ENCODE measurements at places on chromosomes 3 and 15.

- no peak for DNase-seq
Measured at GRCh38 chr3:193774272-193774915, 181.4 kb downstream of the OPA1 start.

DNA sequence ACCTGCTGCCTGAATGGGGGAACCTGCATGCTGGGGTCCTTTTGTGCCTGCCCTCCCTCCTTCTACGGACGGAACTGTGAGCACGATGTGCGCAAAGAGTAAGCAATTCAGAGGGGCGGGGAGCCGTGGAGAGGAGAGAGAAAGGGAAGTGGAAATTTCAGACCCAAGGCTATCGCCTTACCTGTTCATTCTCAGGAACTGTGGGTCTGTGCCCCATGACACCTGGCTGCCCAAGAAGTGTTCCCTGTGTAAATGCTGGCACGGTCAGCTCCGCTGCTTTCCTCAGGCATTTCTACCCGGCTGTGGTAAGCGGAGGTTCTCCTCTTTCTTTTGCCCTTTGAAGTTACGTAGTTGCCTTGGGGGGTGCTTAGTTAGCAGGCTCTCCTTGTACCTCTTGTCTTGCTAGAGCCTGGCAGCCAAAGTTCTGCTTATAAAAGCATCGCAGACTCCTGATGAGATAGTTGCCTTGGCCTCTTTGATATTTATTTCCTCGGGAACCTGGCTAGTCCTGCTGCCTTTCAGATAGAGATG is 13.7 kb upstream of the LRRC2 start:
- no peak for DNase-seq

GRCh38 chr3:179318876-179319275 is 4.0 kb upstream of the ZNF639 start:
- no peak for DNase-seq

DNA sequence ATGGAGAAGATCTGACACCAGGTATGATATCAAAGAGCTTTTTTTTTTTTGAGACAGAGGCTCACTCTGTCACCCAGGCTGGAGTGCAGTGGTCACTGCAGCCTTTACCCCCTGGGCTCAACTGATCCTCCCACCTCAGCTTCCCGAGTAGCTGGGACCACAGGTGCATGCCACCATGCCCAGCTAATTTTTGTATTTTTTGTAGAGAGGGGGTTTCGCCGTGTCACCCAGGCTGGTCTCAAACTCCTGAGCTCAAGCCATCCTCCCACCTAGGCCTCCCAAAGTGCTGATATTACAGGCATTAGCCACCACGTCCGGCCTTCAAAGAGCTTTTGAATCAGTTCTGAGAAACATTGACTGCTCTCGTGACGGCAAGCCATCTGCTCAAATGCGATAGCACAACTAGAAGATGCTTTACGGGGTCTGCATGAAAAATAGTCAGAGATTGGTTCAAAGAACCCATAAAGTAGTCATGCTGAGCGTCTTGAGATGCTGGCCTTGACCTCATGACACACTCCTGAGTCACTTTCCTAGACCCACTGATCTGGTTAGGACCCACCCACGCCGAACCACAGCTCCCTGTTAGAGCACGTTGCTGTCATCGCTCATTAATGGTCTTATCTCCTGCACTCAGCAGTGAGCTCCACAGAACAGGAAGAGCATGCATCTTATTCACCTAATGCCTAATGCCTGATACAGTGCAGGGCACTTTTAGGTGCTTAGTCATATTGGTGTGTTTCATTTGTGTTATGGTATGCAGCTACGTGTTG is 57.0 kb upstream of the NR2F2 start:
- no peak for DNase-seq

DNA sequence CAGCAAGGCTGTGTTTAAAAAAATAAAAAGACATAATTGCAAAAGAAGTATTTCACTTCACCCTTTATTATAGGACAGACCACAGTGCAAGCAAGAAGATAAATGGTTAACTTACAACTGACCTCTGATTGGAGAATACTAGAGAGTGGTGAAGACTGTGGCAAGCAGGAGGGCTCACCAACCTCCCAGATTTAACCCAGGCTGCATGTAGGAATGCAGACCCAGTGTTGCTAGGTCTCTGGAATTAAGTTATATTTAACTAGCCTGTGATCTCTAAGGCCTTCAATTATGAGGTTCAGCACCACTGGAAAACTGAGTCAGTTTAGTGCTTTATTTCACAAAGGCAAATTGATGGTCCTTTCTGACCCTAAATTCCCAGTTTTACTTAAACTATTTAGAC is 436.6 kb downstream of the LPP start:
- no peak for DNase-seq

GRCh38 chr3:39281533-39281932 is 1.7 kb upstream of the CX3CR1 start:
- no peak for DNase-seq

DNA sequence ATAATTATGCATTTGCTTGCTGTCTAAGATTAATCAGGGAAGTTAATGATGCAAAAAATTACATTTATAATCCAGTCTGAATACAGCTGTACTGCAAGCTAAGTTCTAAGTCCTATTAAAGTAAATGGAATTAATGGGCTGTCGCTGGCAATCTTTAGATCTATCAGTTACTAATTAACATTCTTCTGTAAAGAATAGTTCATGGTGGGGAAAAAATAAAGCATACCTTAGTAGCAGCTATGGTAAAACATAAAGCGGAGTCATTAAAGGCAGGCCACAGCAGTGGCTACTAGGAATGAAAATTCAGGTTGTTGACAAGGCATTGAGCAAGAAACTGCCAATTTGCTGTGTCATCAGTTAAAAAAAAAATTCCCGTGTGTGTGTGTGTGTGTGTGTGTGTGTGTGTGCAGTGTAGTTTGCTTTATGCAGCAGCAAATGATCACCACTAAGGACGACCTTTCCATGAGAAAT is 129.8 kb downstream of the ZNF385D start:
- no peak for DNase-seq

- DNase-seq: peak; percentile 45
Measured at GRCh38 chr3:129567176-129567705, 24.3 kb downstream of the H1-8 start.

GRCh38 chr15:77738441-77739302 is 106.0 kb upstream of the LINGO1 start:
- peak; percentile 94 for DNase-seq

GRCh38 chr3:110900576-110900975 is 171.0 kb upstream of the NECTIN3 start:
- no peak for DNase-seq

GRCh38 chr3:100047455-100048141 is 66.7 kb downstream of the FILIP1L start:
- no peak for DNase-seq

DNA sequence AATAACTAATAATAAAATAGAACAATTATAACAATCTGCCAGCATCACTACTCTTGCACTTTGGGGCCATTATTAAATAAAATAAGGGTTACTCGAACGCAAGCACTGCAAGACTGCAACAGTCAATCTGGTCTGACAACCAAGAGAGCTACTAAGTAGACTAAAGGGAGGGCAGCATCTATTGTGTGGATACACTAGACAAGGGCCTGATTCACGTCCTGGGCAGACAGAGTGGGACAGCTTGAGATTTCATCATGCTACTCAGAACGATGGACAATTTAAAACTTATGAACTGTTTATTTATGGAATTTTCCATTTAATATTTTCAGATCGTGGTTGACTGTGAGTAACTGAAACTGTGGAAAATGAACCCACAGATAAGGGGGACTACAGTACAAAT is 39.5 kb downstream of the TNIK start:
- no peak for DNase-seq

DNA sequence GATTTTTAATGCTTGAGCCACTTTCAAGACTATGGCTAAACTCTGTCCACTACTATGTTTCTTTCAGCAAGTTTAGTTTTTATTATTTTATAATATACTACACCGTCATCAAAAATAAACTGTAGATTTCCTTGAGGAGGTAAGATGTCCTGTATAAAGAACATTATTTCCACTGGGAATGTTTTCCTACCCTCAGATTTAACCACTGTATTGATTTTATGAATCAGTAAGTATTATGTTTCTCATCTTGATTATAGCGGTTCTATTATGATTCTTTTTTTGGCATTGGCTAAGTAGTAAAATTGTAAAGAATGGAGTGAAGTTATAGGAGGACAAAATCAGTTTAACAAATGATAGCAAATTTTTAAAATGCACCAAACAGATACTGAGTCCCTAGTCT is 44.4 kb downstream of the ADAM10 start:
- DNase-seq: no peak

- no peak for DNase-seq
Measured at GRCh38 chr3:110821586-110821985, 250.0 kb upstream of the NECTIN3 start.

DNA sequence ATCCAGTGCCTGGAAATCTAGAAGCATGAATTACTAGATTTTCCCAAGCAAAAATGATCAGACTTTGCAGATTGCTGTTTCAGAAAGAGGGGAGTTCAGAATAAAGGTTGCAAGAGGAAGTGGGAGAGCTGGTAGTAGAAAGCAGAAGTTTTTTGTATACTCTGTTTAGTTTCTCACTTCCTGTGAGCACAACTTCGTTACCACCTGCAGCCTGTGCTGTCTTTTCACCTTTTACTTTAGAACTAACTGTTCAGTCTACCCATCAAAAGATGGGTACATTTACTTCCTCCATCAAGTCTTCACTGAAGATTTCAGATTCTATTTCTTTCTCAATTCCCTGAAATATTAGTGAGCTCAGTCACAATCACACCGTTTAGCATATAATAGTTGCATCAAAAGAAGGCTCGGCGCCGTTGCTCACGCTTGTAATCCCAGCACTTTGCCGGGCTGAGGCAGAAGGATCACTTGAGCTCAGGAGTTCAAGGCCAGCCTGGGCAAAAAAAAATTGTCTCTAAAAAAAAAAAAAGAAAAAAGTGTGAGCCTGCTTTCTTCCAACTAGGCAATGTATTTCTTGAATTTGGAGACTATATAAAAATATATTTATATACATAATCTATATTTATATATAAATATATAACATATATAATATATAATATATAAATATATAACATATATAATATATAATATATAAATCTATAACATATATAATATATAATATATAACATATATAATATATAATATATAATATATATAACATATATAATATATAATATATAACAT is 1.8 kb upstream of the CEP97 start:
- DNase-seq: no peak

DNA sequence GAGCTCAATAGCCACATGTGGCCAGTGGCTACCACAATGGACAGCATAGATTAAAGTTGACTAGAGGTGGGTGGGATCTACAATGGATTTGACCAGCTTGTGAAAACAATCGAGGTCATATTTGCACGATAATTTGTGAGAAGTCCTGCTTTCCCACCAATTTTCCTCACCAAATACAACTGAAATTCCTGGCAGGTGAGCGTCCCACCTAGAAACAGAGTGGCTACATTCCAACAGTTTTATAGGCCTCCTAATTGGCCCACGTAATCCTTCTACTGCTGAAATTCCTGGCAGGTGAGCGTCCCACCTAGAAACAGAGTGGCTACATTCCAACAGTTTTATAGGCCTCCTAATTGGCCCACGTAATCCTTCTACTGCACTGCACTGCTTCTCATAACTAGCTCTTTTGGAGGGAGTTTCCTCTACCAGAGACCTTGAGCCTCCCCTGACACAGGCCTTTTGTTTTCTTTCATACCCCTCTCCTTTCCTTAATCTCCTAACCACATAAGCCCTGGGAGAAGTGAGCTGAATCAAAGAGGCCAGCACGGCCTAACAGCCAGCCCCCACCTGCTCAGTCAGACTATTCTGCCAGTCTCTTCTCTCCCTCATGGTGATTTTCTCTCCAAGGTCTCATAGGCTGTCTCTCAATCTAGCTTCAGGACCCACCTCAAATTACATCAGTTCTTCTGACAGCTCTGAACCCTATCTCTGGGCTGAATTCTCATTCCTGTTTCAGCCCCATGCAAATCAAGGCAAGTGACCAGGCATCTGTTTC is 80.2 kb downstream of the BFSP2 start:
- DNase-seq: no peak

GRCh38 chr15:46708226-46708625 is 1009.1 kb upstream of the SEMA6D start:
- DNase-seq: no peak

- DNase-seq: no peak
Measured at GRCh38 chr3:104578558-104578957, 788.2 kb upstream of the ALCAM start.

- no peak for DNase-seq
Measured at GRCh38 chr15:88797663-88798339, 5.4 kb upstream of the ACAN start.

- no peak for DNase-seq
Measured at GRCh38 chr3:177603148-177603603, 405.9 kb upstream of the TBL1XR1 start.

- DNase-seq: peak; percentile 55
Measured at GRCh38 chr15:67823314-67824196, 1.8 kb upstream of the SKOR1 start.

DNA sequence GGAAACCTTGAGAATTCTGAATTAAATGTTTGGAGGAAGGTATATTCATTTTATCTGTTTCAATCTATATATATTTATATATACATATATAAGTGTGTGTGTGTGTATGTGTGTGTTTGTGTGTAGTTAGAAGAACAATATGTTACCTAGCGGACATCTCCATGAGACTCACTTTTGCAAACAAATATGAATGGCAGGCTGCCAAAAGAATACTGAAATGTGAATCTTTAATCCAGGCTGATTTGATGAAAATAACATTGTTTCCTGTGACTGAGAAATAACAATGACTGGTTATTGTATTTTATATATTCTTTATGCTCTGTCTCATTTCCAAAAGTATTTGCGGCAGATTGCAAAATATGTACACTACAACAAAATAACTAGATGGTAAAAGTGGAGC is 255.5 kb upstream of the TGFBR2 start:
- no peak for DNase-seq

DNA sequence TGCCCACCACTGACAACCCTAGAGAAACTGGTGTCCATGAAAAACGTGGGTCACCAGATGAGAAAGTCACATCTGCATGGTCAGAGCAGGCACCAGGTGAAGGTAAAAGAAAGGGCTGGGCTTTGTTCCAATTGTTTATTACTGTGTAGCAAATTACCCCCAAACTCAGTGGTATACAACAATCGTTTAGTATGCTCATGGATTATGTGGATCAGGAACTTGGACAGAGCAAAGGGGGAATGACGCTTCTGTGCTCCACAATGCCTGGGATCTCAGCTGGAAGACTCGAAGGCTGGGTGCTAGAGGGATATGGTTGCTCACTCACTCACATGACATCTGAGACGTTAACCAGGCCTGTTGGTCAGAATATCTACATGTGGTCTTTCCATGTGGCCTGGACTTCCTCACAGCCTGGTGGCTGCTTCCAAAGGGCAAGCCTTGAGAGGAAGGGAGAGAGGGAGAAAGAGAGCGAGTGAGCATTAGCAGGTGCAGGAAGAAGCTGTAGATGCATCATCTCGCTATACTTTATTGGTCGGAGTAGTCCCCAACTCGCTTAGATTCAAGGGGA is 44.9 kb downstream of the LPP start:
- DNase-seq: no peak

- DNase-seq: no peak
Measured at GRCh38 chr3:152447511-152447910, 178.8 kb downstream of the MBNL1 start.

GRCh38 chr15:74258456-74259291 is 22.5 kb downstream of the CCDC33 start:
- DNase-seq: peak; percentile 73
